Kidney capillary endothelial cell (primary cell): ENCODE measurements at places on chromosomes 12 and 14.
A peak's percentile ranks its signal among the peaks of the same experiment; 100 is the strongest.

- DNase-seq: no peak
Observed at GRCh38 chr12:102797528-102797927, 119.5 kb downstream of the PAH start.

- DNase-seq: no peak
Observed at GRCh38 chr12:41380878-41381277, 192.8 kb downstream of the PDZRN4 start.

DNA sequence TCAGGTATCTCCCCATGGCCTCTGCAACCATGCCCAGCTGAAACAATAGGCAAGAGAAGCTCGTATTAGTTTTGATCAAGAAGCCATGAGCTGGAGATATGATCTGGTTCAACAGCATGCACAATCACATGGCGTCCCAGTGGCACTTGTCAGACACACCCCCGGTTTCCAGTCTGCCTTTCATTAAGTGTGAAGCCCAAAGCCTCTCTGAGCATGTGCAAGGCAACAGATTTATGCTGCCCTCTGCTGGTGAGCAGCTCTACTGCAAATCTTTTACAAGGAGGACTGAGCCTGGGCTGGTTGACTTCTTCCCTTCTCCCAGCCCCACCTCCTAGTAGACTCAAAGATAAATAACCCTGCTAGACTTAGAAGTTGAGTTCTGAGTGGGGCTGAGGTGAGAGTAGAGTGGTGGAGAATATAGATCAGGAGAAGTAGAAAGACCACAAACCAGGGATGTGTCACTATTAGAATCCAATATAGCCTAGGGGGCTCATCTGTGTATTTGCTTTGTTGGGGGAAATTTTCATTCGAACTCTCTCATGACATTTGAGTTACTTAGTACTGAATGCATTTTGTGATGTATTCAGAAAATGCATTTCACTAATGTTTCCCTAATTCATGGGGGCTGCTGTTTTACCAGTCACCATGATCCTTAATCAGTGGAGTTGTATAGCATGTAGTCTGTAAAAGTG, 53.7 kb upstream of the MBIP start:
- peak; percentile 76 for DNase-seq

DNA sequence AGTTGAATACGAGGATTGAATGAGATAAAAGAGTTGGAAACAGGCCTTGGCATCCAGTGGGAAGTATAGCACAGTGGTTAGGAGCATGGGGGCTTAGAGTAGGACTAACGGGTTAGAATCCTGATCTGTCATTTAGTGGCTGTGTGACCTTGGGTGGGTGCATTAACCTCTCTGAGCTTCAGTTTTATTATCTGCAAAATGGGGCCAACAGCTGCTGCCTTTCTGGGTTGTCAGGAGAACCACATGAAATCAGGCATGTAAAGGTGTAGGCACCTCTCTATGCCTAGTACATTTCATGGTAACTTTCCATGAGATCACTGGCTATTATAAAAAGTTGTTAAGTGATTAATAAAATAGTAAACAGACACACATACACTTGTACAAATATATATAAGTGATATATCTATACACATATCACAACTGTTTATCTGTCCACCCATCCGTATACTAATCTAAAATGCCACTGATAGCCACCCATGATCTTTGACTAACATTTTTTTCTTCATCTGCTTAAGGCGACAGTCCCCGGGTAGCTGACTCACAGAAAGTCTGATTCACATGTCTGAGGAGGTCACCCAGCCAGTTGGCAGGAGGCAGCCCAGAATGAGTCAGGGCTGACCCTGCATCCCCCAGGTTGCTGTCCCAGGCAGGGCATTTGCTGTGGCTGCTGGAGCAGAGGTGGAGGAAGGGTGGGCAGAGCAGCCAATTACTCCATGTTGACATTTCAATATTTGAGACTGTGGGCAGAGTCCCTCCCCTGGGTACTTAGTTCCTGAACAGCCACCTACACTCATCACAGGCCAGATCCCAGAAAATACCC, 125.6 kb upstream of the NOS1 start:
- peak; percentile 88 for DNase-seq

DNA sequence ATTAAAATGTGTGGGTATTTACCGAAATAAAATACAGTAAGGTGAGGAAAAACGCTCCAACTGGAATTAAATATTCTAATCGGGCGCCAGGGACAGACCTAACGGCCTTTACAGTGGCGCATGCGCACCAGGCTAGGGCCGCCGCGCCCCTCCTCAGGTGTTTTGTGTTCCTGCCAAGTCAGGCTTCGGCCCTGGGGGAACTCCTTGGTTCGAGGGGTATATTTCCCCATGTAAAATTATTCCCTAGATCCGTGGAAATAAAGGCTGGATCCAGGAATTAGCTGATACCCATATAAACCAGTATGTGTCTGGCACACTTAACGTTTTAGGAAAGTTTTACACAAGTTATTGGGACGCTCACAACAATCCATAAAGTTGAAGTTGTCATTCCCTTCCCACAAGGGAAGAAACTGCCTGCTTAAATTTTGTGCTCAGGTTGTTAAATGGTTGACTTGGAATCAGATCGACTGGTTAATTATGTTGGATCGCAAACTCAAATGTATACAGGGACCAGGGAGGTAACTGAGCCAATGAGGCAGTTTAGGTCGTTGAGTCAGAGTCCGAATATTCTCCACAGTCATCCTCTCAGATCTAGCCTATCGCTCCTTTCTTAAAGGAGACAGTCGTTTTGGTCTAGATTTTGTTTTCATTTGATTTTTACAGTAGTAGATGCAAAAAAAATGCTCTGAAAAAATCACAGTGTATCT, 621 bp upstream of the ANAPC7 start:
- peak; percentile 73 for DNase-seq

GRCh38 chr12:107331912-107332311, 238.6 kb upstream of the CRY1 start:
- DNase-seq: no peak

DNA sequence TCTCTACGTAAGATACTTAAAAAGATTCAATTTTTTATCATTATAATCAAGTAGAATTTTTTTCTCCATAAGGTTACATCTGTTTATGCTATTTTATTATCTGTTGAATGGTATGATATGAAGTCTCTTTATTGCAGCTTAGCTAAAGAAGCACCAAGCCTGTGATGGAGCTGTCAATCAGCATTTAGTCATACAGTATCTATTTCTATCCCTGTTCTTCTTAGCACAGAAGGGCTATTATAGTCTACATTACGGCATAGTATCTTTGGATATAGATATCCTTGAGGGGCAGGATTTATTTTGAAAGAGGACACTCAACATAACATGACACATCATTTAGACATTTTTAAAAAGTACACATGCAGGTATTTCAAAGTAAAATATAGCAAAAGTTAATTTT, 277.1 kb downstream of the FOXG1 start:
- no peak for DNase-seq

- no peak for DNase-seq
Observed at GRCh38 chr12:76634133-76634532, 74.6 kb upstream of the OSBPL8 start.

DNA sequence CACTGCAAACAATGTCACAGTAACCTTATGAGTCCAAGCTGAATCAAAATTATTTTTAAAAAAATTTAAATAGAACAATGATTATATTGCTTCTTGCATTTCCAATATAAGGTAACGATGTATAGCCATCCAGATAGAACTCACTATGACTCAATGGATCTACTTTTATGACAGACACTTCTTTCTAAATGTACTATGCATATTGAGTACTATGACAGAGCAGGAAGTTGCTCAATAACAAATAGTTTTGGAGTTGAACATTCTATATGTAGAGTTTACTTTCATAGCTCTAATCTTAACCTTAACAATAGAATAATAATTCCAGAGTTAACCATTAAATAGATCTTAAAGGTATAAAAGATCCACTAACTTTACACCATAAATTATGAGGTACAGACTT, 46.7 kb upstream of the ALG10B start:
- DNase-seq: no peak

DNA sequence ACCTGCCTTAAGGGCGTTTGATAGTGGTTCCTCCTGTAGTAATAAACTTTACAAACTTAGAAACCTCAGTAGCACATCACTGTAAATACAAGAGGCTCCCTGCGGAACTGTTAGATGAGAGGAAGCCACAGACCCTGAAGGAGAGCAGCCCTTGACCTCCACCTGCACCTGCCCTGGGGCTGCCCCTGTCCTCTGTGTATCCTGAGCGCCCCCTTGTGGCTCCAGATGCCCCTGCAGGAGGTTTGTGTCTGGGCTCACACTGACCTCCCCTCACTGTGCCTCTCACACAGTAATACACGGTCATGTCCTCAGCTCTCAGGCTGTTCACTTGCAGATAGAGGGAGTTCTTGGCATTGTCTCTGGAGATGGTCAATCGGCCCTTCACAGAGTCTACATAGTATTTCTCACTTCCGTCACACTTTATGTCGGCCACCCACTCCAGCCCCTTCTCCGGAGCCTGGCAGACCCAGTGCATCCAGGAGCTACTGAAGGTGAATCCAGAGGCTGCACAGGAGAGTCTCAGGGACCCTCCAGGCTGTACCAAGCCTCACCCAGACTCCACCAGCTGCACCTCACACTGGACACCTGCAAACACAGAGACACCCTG, 1059.8 kb downstream of the TMEM121 start:
- DNase-seq: no peak

- DNase-seq: no peak
Observed at GRCh38 chr12:49622501-49623141, 740 bp upstream of the PRPF40B start.

- no peak for DNase-seq
Observed at GRCh38 chr14:23627961-23628360, 8.2 kb upstream of the DHRS2 start.

GRCh38 chr12:3114671-3115070, 37.5 kb downstream of the TSPAN9 start:
- no peak for DNase-seq

DNA sequence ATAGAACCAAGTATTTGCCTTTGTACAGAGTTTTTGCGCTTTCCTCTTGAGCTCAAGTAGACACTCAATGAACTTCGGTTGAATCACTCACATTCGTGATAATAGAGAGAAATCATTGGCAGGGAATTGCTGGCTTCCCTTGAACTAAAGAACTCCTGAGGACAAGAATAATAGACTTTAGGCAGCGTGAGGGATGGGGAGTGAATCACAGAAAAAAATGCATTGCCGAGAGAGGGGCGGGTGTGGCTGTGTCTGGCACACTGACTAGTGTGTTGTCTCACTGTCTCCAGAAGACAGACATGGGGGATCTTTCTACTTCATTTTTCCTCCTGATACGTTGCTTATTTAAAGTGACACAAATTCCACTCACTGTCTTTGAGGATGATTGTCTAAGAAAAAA, 805.2 kb downstream of the BCL11B start:
- DNase-seq: no peak

DNA sequence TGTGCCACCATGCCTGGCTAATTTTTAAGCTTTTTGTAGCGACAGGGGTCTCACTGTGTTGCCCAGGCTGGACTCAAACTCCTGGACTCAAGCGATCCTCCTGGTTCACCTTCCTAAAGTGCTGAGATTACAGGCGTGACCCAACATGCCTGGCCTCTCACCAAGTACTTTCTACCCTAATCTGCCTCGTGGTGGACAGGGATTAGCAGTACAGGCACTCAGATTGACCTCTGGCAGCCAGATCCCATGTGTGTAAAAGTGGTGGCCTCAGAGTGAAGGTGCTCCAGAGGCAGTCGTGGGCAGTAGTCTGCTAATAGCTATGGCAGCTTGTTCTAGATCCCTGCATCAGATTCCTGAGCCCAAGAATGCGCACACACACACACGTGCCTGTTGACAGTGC, 30.9 kb downstream of the MTHFD1 start:
- DNase-seq: no peak

- DNase-seq: no peak
Observed at GRCh38 chr12:49428793-49429192, 61.5 kb downstream of the SPATS2 start.

DNA sequence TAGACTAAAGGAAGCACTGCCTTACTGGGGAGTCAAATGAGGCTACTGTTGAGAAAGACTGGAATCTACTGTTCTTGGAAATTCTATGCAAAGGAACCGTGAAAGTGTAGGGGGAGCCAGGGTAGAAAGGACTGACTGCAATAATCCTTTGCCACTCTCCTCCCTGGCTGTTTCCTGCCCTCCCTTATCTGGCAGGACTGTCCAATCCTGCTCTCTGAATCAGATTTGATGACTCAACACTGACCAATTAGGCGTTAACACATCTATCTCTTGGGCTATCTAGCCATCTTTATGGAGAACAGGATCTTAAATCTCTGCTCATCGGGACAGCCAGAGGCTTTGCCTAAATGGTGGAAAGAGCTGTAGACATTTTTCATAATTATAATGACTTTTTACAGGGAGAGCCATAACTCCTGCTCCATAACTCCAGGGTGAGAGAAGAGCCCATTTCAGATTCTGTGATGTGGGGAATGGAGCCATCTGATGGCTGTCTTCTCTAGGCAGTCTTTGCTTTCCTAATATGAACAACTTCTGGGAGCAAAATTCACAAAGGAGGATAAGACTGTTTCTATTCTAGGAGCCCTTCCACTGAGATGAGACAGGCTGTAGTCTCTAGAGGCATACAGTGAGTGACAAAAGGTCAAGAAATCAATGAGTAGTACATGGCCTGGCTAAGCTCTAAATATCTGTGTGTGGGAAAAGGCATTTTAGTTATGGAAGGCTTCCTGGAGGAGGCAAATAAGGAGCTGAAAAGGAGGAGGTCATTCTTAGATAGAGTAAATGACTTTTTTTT, 68.9 kb upstream of the CISTR start:
- DNase-seq: no peak

DNA sequence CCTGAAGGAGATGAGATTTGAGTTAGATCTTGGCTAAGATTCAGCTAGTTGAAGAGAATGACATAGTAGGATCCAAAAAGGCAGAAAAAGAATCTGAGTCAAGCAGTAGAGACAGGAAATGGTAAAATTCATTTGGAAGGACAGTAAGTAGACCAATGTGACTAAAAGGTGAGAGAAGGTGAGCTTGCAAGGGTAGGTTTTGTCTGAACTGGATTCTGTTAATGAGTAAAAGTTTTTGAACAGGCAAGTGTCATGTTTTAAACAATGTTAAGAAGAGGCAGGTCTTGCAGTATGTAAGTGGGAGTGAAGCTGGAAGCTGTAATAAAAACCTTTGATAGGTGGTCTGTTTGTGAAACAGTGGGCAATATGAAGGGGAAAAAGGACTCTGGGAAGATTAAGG, 58.6 kb downstream of the ACSS3 start:
- DNase-seq: no peak

GRCh38 chr12:113680868-113681267, 209.2 kb upstream of the LHX5 start:
- DNase-seq: no peak

DNA sequence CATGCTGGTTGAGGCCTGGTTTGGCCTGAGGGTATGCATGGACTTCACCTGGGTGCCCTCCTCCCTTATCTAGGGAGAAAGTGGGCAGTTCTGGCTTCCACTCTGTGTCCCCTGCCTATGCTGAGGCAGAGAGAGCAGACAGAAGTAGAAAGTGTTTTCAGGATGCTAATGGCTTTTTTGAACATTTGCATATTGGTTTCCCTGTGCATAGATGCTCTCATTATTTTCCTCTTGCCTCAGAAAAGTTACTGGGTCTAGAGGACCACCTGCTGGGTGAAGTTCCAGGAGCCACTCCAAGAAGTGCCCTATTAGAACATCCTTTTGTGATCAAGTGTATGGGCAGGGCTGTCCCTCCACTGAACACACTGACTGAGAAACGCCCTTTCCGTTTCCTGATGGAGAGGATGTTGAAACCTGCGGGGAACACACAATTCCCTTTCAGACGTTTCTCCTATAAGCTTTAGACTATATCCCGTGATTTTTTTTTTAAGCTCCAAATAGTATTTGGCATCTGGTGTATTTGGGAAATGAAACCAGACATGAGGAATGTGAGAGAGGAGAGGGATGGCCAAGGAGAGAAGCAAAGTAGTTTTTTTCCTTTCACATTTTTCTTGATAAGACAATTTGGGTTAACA, 66.6 kb downstream of the DAAM1 start:
- no peak for DNase-seq

GRCh38 chr12:106974511-106974910, 12.4 kb downstream of the MTERF2 start:
- DNase-seq: no peak
